ENCODE measurements at places on chromosomes 1 and 21.

DNA sequence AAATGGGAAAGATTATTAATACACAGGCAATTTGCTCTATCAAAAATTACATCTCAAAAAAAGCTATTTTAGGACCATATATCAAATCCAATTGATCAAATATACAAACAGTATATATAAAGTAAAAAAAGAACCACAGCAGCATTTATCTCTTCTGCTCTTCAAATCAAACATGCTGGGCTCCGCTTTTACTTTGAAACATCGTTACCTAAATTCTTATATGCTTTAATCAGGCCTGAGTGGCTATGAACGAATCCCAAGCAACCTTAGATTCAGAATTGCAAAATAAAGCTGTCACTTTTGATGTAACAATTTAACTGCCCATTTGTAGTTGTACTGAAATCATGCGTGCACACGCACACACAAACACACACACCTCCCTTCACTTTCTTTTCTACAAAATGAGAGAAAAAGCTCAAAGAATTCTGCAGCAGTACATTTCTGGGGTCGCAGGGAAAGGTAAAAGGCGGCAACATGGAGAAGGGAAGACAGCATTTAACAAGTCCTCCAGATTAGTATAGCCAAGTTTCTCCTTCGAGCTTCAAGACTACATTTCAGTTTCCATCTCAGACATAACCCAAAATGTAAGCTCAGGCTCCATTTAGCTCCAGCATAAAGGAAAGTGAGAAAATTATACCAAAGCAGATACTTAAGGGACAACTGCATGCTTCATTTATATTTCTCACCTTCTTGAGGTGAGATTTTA is 92.2 kb upstream of the TTC39A start:
- DNase-seq: no peak

- no peak for DNase-seq
Measured at GRCh38 chr1:154989195-154989860, 4.1 kb upstream of the LENEP start.

GRCh38 chr1:219236933-219237610 is 63.4 kb downstream of the LYPLAL1 start:
- no peak for DNase-seq

DNA sequence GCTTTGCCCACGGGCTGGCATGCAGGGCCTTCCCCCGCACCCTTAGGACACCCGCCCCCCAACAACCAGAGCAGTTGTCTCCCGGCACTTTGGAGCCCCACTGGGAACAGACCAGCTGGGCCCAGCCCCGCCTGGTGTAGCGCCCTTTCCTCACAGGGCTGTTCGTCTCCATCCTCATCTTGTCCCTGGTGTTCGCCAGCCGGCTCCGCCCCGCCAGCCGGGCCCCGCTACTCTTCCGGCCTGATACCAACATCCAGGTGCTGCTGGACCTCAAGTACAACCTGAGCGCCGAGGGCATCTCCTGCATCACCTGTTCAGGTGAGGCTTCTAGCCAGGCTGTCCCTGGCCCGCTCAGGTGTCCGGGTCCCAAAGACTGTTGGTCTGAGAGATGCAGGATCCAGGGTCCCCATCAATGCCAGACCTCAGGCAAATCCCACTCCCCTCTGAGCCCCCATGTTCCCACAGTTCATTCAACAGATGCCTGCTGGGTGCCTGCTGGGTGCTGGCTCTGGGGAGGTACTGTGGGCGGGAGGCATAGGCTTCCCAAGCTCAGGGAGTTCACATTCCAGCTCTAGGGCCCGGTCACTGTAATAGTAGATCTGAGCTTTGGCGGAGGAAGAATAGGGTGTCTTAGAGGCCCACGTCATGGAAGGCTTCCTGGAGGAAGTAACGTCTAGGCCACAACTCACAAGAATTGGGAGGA is 41.7 kb downstream of the DISP3 start:
- no peak for DNase-seq

GRCh38 chr1:47838562-47839432 is 158.4 kb downstream of the TRABD2B start:
- no peak for DNase-seq

GRCh38 chr1:5856246-5856815 is 135.9 kb downstream of the NPHP4 start:
- no peak for DNase-seq

DNA sequence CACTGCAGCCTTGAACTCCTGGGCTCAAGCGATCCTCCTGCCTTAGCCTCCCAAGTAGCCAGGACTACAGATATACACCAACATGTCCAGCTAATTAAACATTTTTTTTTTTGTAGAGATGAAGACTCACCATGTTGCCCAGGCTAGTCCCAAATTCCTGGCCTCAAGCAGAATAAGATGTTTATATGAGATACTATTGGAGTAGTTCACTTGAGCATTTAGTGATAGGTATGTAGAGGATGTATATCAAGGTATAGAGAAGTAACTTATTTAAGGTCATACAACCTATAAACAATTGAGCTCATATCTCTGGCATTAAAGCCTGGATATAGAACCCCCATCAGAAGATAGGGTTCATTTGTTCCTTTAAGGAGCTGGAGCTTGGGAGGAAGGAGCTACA is 4.6 kb upstream of the TMEM269 start:
- DNase-seq: no peak

DNA sequence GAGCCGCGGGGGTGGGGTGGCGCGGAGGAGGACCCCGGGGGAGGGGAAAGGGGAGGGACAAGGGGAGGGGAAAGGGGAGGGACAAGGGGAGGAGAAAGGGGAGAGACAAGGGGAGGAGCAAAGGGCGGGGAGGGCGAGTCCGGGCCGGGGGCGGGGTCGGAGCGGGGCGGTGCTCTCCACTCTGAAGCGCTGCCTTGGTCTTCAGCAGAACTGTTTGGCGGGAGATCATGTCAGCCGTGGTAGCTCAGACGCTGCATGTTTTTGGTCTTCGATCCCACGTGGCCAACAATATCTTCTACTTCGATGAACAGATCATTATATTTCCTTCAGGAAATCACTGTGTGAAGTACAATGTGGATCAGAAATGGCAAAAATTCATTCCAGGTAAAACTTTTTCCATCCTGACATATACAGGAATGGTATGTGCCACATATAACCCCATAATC is 420 bp downstream of the CFAP57 start:
- peak; percentile 86 for DNase-seq

DNA sequence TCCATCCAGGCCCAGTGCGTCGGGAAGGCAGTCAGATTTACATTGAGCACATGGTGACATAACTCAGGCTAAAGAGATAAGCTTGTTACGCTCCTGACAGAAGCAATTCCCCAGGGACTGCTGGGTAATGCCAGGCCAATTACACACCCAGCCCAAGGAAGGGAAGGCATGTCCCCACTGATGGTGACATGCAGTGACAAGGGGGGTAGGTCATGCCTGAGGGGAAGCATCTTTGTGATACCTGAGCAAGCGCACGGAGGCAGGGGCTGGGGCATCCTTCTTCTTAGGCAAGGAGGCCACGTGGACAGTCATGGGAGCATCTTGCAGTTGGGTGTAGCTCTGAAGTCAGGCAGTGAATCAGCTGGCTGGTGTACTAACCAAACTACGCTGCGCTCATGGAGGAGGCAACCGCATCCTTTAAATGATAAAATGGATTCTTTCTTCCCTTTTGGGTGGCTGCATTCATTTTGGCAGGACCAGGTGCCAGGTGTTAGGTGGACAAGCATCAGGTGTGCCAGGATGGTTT is 39.6 kb upstream of the GRIK3 start:
- DNase-seq: no peak

- DNase-seq: no peak
Measured at GRCh38 chr1:116493484-116494352, 77.1 kb downstream of the CD58 start.

DNA sequence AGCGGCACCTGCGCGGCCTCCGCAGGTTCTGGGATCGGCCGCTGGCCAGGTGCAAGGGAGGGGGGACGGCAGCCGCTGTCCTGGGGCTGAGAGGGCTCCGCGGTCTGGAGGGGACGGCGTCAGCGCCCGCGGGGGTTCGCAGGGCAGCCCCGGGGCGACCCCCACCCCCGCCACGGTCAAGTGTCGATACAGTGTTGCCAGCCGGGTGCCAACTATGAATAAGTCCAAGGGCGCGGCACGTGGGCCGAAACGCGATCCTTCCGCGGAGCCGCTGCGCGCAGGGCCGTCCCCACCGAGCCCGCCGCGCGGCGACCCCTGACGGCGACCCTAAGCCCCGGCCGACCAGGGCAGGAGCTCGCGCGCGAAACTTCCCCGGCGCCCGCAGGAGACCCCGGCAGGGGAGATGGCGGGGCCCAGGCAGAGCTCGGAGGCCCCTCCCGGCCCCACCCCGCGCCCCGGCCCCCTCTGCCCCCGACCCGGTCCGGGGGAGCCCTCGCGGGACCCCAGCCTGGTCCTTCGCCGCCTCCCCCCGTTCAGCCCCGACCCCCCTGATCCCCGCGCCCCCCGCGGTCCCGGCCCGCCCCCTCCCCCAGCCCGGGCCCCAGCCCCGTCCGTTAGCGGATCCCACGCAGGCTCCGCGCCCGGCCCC is 586 bp upstream of the AGPAT3 start:
- DNase-seq: peak; percentile 24

- DNase-seq: no peak
Measured at GRCh38 chr21:28374881-28375280, 617.8 kb downstream of the LTN1 start.

DNA sequence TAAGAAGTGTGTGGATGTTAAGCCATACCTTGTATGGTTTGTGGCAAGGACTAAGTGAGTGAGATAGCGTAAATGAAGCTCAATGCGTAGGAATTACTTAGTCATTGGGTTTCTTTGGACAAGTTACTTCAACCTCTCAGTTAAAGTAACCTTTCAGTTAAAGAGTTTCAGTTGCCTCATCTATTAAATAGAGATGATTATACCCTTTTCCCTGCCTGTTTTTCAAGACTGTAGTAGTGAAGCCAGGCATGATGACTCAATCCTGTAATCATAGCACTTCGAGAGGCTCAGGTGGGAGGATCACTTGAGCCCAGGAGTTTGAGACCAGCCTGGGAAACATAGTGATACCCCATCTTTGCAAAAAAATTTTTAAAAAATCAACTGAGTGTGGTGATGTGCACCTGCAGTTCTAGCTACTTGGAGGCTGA is 6.3 kb downstream of the ZMPSTE24 start:
- DNase-seq: no peak

DNA sequence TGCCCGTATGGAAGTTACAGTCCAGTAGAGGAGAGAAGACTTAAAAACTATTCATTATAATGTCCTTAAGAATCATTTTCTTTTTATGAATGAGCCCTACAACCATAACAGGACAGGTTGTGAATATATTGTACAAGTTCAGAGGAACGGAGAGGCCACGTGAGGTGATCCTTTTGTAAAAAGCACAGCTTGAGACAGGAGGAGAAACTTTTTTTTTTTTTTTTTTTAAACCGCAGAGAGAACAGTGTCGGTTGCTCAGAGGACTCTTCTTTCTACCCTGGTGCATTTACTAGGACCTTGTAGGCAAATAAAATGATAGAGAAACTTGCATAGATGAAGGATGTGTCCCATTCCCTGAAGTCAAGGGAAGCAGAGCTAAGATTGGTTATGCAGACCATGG is 32.1 kb downstream of the DYRK1A start:
- DNase-seq: no peak

DNA sequence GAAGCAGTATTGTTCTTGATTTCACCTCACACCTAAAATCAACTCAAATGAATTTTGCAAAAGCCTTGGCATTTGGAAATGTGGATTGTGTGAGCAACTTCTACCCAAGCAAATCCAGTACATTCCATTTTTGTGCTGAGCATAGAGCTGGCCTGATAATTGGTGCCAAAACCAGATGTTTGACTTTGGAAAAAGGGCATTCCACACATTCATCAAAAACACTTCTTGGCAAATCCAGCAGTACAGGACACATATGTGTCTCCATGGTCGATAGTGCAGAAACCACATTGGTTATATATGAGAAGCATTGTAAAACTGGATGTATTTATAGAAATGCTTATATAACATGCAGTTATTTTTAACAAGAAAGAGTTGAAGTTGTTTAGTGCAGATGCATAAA is 210.4 kb downstream of the KCNK2 start:
- DNase-seq: no peak

GRCh38 chr1:201140235-201140940 is 13.4 kb upstream of the ASCL5 start:
- DNase-seq: no peak
